Neural progenitor cell (in vitro differentiated cells): ENCODE measurements at places on chromosomes 13 and 19.

DNA sequence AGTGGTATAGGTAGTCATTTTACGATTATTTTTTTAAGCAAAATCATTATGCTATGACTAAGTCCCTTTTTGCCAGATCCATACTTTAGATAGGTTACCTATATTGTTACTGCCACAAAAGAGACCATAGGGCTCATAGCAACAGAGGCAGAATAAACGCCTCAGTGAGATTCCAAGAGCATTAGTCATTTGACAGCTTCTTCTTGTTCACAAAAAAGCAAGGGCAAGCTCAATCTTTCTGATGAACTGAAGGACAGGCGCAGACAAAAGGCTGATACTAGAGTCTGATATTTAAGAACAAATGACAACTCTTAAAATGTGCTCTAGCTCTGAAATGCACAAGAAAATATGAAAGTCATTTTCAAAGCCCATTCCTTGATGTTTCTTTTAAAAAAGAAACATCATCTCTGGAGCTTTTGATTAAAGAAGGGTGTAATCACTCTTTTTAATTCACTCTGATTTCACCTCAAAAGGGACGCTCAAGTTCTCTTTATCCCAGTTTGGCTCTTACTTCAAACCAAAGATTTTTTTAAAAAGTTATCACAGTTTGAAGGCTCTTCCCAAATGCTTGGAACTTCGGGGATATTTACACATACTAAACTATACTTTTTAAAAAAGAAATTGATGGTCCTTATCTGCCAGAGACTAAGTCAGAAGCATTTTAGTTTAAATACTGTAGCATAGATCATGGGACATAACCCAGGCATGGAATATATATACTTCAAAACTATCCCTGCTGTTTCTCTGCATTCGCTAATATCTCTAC is 187.2 kb downstream of the EFNB2 start:
- DNase-seq: peak; percentile 33

- peak; percentile 90 for DNase-seq
Observed at GRCh38 chr19:40305403-40305802, 20.3 kb upstream of the AKT2 start.

DNA sequence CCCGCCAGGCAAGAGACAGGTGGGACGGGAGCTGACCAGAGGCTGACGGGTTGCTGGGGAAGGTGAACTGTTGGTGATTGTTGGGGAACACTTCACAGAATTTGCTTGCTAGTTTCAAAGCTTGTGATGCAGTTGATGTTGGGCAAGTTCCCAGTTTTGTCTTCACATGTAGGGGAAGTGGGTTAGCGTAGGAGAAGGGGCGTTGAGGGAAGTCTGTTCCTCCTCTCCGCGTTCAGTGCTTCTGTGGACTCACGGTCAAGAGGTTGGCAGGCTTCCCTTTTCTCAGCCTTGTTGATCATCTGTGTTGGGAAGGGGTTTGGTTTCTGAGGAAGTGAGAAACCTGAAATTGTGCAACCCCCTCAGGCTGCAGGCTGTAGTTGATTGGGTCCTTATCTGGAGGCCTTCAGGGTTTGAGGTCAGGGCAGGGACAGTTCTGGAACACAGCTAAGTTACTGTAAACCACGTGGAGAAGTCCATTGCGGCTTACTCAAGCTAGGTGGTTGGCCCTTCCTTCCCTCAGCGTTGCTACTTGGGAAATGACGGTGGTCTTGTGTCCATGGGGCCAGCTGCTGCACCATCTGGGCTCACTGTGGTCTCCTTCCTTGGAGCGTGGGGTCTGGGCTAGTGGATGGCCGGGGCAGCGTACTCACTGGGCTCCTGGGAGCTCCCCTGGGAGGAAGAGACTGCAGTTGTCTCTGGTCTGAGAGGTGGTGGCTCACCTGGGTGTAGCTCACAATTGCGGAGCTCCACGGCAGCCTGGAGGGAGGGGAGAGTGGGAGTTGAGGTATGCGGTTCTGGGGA is 7.5 kb downstream of the RPS9 start:
- DNase-seq: no peak

DNA sequence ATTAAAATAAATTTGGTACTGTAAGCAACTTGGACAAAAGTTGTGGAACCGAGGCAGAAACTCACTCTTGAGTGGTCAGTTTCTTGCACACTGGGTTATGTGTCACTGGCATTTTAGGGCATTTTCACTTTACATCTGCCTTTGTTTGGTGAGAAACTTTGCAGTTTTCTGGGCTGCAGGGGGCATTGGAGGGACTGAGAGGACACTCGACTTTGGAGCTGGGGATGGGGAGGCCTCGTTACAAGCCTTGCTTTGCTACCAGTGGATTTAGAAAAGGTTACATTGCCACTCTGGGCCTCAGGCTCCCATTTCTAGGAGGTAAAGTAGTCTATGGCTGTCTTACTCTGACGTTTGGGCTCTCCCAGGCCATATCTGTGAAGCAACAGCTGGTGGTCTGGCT is 41.9 kb upstream of the ZNF536 start:
- no peak for DNase-seq

DNA sequence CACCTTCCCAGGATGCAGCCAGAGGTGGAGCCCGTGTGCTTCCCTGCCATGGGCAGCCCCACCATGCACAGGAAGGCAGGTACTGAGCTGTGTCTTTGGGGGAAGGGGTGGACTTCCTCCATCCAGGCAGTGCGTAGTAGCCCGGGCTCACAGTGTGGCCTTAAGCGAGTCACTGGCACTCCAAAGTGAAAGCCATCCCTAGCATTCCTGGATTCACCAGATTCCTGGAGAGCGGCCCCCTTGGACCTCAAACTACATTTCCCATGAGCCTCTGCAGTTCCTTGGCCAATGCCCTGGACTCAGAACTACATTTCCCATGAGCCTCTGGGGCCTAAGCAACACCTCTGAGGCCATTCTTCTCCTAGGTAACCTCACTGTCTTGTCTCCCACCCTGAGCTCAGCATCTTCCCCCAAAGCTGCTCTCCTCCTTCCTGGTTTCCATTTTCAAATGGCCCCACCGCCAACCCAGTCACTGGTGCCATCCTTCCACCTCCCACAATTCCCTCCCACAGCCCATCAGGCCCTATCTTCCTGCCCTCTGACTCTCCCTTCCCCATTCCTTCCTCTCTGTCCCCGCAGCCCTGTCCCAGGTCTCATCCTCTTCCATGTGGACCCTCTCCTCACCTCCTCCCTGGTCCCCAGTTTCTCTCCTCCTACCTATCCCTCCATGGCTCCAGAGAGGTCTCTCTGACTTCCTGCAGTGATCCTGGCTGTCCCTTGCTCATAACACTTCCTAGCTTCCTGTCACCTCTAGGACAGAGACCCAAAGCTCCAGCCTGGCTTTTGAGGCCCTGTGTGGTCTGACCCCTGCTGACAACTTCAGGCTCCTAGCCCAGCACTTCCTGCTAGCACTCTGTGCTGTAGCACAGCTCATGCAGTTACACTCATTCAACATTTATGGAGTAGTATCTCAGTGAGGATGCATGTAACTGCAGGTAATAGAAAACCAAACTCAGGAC is at the start of gene C19orf81:
Gene C19orf81 (plus strand): TSS at position 13 of the 959 bp plus-strand sequence. CDS start 0 bp downstream, at position 13.
- DNase-seq: peak; percentile 77

GRCh38 chr19:51691074-51691583 is 2.0 kb upstream of the SPACA6 start:
- DNase-seq: no peak

- DNase-seq: no peak
Observed at GRCh38 chr19:8325454-8325853, 4.2 kb downstream of the RPS28 start.

DNA sequence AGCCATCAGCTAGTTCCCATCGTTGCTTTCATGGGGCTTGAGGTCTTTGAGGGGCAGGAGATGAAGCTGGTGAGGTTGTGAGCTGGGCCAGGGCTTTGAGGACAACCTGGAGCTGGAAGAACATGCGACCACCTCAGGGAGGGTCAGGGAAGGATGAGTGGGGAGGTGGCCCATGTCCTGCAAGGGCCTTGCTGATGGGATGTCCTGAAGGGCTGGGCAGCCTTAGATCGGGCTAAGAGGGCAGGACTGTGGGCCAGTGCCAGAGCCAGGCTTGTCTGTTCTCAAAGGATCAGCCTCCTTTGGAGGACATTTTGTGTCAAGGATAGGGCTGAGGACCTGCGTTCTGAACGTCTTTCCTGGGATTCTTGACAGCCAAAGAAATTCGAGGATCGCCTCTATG is 10.5 kb downstream of the CYTH2 start:
- DNase-seq: no peak

DNA sequence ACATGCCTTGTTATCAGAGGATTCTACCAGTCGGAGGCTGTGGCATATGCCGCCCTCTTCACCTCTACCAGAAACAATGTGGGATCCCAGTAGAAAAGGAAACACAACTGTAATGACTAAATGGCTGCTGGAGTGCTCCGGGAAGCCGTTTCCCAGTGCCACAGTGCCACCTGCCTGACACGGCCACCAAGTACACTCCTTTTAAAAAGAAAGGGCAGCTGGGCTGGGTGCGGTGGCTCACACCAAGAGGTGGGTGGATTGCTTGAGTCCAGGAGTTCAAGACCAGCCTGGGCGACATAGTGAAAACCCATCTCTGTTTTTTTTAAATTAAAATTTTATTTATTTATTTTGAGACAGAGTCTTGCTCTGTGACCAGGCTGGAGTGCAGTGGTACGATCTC is 67.3 kb downstream of the TRPM4 start:
- peak; percentile 74 for DNase-seq

GRCh38 chr13:48110931-48111721 is 16.2 kb upstream of the MED4 start:
- DNase-seq: no peak
